T-helper 17 cell (primary cell): ENCODE measurements at places on chromosomes 12 and 14.

GRCh38 chr12:26806556-26806955 is 26.4 kb downstream of the ITPR2 start:
- DNase-seq: no peak

GRCh38 chr12:92070864-92071445 is 74.7 kb downstream of the BTG1 start:
- DNase-seq: no peak

DNA sequence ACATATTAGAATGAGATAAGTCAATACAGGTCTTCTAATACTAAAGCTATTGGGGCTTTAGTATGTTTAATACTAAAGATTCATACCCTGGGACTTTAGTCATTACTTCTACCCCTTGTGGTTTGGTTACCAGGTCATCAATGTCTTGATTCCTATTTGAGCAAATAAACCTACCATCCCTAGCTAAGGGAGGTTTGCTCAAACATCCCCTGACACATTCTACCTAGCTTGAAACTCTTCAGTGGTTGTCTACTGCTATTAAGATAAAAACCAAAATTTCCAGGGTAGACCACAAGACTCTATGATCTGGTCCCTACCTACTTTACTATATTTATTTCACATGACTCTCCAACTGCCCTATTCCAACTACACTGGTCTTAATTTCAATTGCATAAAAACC is 7.3 kb upstream of the C2CD5 start:
- DNase-seq: no peak

DNA sequence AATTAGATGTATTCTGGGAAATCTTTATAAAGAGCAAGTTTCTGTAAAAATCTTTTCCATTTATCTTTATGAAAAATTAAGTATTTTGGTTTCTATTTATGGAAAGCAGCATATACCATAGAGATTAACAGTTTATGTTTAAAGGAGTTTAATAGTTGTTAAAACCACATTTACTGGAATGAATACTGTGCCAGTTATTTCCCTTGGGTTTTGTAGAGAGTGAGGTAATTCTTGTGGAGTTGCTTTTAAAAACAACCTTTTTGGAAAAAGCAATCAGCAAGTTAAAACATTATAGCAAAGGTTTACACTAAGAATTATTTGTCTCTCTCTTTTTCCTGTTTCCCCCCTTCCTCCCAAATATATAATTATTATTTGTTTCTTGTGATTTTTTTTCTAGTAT is 34.9 kb downstream of the AEBP2 start:
- DNase-seq: no peak

DNA sequence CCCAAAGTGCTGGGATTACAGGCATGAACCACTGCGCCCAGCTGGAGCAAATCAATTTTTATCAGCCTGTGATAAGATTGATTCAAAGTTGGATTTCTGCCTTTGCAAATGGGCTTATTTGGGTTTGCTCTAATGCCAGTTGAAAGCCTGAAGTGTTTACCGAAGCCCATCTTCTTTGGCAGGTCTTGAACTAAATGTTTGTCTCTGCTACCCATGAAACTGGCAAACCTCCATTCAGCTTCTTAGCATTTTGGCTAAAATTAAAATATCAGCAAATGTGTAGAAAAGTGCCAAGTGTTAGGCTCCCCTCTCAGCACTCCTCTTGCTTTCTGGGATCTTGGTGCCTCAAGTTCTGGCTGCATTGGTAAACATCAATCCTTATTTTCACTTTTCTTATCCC is 61.5 kb downstream of the MGAT4C start:
- no peak for DNase-seq
